ENCODE measurements at places on chromosomes 2 and 18.
A peak's percentile ranks its signal among the peaks of the same experiment; 100 is the strongest.

GRCh38 chr2:170929686-170930050 is 615 bp downstream of the GORASP2 start:
- DNase-seq: peak; percentile 8

- no peak for DNase-seq
Measured at GRCh38 chr2:162025121-162025911, 48.7 kb downstream of the DPP4 start.

DNA sequence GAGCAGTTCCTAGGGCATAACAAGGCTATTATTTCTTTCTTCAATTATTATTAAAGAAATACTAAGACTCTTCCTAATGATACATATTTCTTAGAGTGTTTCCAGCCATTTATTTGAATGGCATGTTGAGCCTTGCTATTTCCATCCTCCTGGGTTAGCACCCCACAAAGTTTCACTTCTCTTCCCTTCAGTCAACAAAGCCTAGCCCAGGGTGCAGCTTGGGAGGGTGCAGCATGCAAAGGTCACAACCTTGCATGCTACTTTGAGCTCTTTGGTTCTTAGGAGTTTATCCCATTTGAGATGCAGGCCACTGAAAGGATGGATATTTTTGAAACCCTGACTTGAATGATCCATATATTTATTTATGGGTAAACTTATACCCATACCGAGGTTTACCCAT is 454.4 kb upstream of the MEIS1 start:
- no peak for DNase-seq

DNA sequence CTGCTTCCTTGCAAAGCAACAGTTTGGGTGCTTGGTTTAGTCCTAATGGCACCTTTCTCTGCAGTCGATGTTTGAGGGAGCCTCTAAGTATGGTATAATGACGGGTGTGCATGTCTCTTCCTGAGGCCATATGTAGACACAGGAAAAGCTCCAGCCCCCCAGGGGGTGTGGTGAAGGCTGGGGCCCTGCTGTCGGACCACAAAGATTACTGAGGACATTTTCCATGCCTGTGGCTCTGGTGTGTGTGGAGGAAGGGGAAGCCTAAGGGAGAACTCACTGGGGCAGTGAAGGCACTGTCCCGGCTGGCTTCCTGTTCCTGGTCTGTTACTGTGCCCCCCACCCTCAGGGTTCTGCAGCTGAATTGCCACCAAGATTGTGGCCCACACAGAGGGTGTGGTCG is 187.1 kb downstream of the FHOD3 start:
- no peak for DNase-seq

DNA sequence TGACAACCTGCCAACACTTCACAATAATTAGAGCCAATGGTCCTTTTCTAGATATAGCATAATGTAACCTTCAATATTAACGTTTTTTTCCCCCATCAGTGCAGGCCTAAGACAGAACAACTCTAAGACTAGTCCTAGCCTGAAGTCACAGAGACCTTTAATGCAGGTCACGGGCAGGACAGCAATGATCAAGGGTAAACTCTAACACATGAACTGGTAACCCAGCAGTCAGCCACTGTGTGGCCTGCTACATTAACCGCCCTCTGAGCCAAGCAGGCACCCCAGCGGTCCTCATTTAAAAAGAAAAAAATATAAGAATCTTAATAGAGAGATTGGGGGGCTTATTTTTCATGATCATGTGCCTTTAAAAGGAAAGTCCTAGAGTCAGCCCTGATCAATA is 290.6 kb downstream of the AFF3 start:
- no peak for DNase-seq

- DNase-seq: no peak
Measured at GRCh38 chr2:28185891-28186290, 206.8 kb upstream of the FOSL2 start.

DNA sequence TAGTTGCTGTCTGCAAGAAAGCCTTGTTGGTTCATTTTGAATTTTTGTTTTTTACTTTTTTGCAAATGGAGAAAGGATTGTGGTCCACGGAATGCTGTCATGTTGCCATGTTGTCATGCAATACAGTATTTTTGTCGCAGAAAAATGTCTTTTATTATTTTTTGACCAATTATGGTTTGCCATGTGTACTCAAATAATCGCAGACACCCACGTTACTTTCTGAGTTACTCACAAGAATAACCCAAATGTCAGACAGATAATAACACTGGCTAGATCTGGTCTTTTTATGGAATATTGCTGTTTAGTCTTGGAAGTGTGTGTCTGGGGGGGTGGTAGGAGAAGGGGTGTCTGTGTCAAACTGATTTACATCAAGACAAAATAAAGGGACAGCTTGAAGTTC is 188.9 kb downstream of the LTBP1 start:
- no peak for DNase-seq

DNA sequence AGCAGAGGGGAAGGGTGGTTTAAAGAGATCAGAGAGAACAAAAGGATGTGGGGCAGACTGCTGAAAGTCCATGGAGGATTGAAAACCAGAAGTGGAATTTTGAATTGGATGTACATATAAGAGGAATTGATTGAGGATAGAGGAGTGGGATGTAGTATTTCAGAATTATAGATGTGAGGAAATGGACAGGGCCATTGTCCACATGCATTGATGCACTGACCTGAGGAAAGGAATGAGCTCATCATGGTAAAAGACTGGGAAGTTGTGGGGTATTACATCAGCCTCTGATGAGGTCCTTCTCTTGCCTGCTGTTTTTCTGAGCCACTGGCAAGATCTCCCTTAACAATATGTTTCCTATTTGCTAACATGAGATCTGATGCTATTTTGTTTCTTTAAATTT is 365.7 kb upstream of the FANCL start:
- no peak for DNase-seq

- DNase-seq: no peak
Measured at GRCh38 chr2:134190807-134191203, 63.1 kb upstream of the MGAT5 start.

- DNase-seq: no peak
Measured at GRCh38 chr18:22676423-22676822, 256.7 kb upstream of the RBBP8 start.

DNA sequence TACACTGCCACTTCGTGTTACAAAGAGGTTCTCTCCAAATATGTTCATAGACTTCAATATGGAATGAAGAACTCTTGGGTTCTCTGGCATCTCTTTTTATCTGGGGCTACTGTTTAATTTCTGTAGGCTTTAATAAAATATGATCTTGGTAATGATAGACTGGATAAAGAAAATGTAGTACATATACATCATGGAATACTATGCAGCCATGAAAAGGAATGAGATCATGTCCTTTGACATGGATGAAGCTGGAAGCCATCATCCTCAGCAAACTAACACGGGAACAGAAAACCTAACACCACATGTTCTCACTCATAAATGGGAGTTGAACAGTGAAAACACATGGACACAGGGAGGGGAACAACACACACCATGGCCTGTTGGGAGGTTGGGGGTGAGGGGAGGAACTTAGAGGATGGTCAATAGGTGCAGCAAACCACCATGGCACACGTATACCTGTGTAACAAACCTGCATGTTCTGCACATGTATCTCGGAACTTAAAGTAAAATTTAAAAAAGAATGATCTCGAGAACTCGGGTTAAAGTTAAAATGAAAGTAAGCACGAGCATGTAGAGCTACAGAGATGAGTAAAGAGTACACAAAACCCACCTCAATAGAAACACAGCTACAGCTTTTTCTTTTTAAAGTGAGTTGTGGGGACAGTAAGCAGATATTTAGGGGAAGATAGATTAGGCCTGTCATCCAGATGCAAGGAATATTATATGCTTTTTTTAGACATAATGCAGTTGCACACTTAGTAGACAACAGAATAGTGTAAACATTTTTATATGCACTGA is 102.3 kb downstream of the SGPP2 start:
- DNase-seq: no peak

DNA sequence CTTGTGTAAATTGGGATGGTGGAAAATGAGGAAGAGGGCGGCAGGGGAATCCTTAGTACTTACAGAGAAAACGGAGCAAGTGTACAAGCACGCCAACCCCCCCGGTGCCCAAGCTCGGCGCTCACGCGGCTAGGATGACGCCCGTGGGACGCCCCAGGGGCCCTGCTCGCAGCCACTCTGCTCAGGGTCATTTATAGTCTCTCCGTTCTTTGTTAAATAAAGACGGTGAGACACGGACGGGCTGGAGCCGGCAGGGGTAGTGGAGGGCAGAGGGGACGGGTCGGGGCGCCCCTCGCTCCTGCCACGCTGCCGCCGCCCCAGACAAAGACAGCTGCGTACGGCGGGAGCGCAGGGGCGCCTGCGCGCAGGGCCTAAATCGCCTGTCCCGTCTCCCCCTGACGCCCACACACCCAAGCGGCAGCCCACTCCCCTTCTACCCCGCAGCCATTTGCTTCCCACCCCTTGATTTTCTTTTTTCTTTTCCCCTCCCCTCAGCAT is 37.8 kb downstream of the PCBP1 start:
- DNase-seq: no peak

DNA sequence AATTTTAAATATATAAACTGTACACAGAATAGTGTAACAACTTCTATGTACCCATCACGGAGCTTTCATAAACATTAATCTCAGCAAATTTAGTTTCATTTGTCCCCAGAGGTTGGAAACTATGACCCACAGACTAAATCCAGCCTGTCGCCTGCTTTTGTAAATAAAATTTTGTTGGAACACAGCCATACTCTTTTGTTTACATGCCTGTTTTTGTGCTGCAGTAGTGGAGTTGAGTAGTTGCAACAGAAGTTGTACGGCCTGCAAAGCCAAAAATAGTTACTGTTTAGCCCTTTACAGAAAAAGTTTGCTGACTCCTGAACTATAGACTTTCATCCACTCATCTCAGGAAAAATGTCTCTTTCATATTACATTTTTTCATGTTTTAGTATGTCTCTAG is 39.8 kb downstream of the RBM45 start:
- no peak for DNase-seq

GRCh38 chr2:227030789-227031188 is 133.2 kb downstream of the COL4A4 start:
- DNase-seq: no peak

- no peak for DNase-seq
Measured at GRCh38 chr2:20588918-20589871, 61.7 kb downstream of the HS1BP3 start.

DNA sequence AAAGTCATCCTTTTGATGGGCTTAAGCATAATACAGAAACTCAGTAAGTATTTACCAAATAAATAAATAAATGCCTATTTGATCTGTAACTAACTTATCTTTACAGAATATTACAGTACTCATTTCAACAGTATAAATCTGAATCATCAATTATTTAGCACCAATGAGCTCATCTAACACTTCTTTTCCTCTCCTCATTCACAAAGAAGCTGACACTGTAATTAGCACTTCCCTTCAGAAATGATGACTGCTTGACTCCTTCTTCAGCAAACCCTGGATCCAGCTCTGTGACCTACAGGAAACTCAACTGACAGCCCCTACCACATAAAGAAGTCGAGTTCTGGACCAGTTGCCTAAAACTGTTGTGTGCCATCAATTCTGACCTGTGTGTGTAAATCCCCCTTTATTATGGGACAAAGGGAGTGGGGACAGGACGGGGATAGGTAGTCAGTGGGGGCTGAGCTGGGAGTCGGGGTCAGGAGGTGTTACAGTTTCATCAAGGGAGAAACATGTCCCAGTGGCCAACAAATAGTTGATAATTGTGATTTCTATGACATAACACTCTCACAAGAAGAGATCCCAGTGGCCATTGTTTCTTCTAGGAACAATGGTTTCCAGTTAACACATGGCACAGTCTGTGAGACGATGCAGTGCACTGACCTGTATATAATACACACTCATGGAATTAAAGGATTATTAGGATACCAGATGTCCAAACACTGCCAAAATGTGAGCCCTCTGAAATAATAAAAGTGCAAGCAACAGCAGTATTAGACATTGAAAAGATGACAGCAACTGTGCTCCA is 68.7 kb downstream of the STK39 start:
- no peak for DNase-seq

GRCh38 chr2:189022053-189022481 is 47.9 kb downstream of the COL3A1 start:
- no peak for DNase-seq

GRCh38 chr18:56545464-56545863 is 92.9 kb downstream of the TXNL1 start:
- DNase-seq: no peak

DNA sequence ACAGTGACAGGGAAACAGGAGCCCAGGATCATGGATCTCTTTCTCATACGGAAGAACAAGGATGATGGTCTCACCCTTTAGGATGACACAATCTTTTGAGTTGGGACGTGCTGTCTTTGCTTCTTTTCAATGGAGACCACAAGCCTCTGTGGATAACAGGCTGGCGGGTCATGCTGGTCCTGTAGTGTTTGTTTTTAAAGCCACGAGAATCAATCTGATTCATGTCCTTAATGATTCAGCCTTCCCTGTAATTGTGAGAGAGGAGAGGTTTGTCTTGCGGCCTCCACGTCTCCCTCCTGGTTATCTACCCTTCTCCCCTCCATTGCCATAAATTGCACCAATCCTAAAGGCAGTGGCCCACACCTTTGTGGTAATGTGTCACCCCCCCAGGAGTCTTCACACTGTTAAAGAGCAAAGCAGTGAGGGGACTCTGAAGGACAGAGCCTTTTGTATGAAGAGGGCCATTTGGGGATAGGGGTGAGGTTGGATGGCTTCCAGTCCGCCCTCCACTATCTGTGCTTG is 87.7 kb upstream of the TGFA start:
- DNase-seq: peak; percentile 59

DNA sequence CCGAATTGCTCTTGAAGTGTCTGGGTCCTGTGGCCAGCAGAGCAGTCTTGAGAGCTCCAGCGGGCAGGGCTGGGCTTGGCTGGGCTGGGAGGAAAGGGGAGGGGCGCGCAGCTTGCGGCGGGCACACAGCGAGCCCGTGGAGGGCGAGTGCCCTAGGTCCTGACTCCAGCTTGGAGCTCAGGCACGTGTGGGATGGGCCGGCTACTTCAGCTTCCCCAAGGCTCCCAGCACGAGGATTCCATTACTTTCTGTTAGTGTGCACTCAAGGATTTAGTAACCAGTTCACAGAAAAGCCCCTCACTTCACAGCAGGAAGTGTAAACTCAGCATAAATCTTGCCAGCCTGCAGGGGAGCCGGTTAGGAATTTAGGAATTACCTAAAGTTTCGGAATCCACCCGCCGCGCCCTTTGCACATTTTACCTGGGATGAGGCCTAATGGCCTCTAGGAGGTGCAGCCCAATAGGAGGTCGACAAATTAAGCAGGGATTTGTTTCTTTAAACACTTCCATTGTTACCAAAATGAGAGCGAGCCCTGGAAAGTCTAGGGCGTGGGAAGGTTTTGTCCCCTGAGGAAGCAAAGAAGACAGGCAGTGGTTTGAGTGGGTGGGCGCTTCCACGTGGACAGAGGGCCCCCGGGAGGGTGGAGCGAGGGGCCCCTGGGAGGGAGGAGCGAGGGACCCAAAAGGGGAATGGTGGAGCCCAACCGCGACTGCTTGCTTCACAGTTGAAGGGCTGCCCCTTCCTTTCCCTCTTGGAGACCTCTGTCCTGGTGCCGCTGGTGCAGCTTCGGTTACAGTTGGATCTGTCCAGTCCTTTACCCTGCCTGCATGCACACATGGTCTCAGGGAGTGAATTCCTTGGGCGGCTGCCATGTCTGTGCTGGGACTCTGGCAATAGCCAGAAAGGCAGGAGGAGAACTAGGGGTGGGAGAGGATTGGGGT is 93.3 kb downstream of the CTAGE1 start:
- no peak for DNase-seq
